ENCODE measurements at places on chromosomes 3 and 15.

GRCh38 chr3:195107593-195107992, 163.4 kb downstream of the XXYLT1 start:
- DNase-seq: no peak

DNA sequence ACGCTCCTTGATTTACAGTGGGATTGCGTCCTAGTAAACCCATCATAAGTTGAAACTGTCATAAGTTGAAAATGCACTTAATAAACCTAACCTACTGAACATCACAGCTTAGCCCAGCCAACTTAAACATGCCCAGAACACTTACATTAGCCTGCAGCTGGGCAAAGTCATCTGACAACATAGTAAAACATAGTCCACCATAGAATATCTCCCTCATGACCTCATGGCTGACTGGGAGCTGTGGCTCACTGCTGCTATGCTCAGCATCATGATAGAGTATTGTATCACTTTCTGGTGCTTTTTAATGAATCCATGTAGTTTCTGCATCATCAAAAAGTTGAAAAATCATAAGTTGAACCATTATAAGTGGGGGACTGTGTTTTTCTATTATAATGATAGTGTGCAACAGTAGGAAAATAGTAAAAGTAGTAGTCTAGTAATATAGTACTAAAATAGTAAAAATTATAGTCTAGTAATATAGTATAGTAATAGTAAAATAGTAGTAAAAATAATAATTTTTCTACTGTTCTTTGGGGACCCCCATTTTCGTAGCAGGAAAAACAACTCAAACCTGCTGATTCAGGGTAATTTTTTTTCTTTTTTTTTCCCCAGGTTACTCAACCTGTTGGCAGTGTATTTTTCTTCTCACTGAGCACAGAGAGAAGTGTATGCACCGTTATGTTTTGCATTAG, 233.5 kb downstream of the MYRIP start:
- no peak for DNase-seq

- no peak for DNase-seq
Measured at GRCh38 chr15:51038162-51038973, 56.3 kb downstream of the TNFAIP8L3 start.

GRCh38 chr3:30471796-30472489, 134.5 kb upstream of the TGFBR2 start:
- DNase-seq: no peak

DNA sequence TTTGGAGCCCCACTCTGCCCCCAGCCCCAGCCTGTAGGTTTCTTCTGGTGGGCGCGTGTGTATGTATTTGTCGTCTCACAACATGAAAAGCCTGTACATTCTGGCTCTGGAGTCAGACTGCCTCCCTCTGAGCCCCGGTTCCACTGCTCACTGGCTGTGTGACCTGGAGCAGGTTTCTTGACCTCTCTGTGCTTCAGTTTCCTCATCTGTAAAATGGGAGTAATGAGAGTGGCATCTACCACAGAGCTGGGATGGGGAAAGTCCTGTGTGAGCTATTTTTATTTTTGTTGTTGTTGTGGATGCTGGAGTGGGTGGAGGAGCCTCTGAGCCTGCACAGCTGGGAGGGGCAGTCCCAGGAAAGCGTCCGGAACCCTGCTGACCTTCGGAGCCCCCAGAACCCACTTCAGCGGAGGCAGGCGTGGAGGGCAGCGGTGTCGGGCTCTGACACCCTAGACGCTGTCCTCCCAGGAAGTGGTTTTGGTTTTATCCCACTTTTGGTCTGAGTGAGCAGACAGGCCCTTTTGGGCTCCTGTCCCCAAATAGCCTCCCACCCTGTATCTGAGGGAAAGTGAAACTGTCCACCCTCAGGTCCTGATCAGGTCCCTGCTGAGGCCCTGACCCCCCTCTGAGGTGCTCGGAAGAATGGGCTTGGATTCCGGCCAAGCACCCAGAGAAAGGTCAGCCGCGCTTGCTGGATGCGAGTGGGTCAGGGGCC, 103.5 kb downstream of the CHSY1 start:
- DNase-seq: no peak

DNA sequence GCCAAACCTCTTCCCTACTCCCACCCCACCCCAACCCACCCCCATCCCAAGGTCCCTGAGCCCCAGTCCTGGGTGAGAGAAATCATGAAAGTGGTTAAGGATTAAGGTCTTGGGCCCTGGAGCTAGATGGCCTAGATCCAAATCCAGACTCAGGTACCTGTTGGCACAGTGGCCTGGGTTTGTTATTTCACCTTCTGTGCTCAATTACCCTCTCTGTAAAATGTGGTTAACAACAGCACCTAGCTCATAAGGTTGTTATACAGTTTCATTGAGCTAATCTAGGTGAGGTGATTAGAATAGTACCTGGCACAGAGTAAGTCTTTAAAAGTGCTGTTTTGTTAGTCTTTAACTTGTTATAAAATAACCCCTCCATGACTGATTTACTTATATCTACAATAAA, 6.4 kb upstream of the SNUPN start:
- DNase-seq: no peak

DNA sequence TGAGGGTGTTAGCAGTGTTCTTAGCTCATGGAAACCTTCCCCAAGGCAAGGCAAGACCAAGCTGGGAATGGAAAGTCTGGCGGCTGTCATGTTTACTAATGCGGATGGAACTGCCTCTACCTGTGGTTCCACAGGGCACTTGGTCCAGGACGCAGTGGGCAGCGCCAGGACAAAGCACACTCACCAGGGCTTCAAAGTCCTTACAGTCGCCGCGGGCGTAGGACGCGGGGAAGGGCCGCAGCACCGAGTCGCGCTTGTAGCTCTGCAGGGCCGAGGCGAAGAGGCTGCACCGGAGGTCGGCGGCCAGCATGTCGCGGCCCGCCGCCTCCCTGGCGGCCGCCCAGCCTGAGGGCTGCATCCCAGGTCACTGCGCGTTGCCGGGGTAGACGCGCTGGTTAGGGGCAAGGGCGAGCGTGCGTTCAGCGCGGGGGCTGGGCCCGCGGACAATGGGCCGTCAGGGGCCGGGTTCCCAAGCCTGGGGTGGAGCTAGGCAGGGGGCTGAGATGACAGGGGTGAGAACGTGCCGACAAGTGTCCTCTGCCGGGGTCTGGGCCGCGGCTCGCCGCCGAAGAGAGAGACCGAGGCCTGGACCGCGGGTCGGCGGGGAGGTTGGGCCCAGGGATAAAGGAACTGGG, 497 bp downstream of the PARP16 start:
- no peak for DNase-seq

- DNase-seq: no peak
Measured at GRCh38 chr3:123621186-123621849, 36.5 kb upstream of the HACD2 start.

- no peak for DNase-seq
Measured at GRCh38 chr3:37582086-37582485, 279.6 kb upstream of the CTDSPL start.

- DNase-seq: no peak
Measured at GRCh38 chr3:162764808-162765071, 1268.1 kb downstream of the OTOL1 start.

GRCh38 chr3:42057561-42058211, 33.5 kb upstream of the TRAK1 start:
- no peak for DNase-seq

- no peak for DNase-seq
Measured at GRCh38 chr15:95958382-95958781, 372.1 kb upstream of the NR2F2 start.

DNA sequence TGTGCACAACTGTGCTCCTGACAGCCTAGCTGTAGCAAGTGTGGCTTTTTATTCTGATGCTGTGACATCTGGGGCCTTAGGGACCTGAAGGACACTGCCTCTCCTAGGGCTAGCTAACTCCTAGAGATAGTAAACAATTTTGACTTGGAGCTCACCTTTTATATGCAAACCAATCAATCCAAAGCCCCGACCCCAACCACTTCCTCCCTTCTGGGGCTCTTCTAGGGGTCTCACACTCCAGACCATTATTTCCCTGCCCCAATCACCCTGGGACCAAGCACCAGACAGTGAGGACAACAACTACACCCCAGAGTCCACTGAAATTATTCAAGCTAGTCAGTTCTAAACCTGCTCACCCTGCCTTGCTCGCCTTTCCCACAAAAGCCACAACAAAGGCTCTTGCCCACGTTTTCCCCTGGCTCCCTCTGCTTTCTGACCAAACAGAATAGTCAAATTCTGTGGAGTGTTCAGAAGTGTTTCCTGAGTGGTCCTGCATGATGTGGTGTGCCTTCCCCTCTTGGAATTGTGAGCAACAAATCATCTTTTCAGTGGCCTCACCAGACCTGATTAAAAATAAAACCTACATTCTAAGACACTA, 84.2 kb upstream of the WNT5A start:
- no peak for DNase-seq

GRCh38 chr3:131553495-131554247, 50.9 kb upstream of the MRPL3 start:
- DNase-seq: no peak

GRCh38 chr15:60392601-60392985, 5.2 kb downstream of the ANXA2 start:
- no peak for DNase-seq

- no peak for DNase-seq
Measured at GRCh38 chr3:43413676-43414368, 127.5 kb downstream of the SNRK start.

GRCh38 chr3:68706536-68706935, 225.8 kb downstream of the TAFA4 start:
- DNase-seq: no peak

DNA sequence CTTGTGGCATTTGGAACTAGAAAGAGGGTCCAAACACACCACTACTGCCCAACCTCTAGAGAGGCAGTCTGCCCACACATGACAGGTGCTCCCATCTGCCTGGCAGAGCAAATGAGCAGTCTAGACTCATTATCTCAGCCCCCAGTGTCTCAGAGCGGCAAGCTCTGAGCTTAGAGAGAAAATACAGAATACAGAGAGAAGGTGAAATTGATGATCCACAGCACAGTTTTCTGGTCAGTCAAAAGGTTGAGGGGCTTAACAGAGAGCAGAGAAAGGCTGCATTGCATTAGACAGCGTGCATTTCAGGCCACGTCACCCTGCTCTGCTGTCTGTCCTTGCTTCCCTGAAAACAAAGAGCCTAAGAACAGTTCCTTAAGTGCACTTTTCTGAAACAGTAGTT, 135.1 kb downstream of the KCNMB2 start:
- no peak for DNase-seq

- DNase-seq: no peak
Measured at GRCh38 chr15:70535071-70535954, 228.0 kb downstream of the UACA start.

- no peak for DNase-seq
Measured at GRCh38 chr3:123054931-123055330, 11.9 kb upstream of the PDIA5 start.

- no peak for DNase-seq
Measured at GRCh38 chr15:100880139-100880896, 687 bp downstream of the ALDH1A3 start.

- no peak for DNase-seq
Measured at GRCh38 chr3:65706301-65706700, 332.4 kb downstream of the MAGI1 start.

- no peak for DNase-seq
Measured at GRCh38 chr3:38099518-38099917, 37.4 kb downstream of the ACAA1 start.

DNA sequence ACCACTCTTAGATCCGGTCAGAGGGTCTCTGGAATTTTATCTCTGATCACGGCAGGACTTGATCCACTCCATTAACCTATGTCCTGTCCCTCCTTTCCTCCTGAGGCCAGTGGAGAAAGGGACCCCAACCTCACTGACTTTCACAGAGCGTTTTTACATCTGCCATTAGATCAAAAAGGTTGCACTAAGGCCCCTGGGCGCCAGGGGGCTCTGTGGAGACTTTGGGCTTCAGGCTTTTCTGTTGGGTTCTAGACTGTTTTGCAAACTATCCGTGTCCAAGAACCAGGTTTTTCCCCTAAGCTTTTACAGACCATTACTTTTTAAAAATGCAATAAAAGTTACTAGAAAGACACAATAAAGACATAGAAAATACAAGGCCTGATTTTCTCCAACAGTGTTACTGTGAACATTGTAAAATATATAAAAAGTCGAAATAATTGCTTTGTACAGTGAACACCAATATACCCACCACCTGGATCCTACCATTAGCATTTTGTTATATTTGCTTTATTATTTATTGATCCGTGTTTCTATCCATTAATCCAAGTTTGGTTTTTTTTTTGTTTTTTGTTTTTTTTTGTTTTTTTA, 159.7 kb downstream of the POLR2M start:
- DNase-seq: no peak

DNA sequence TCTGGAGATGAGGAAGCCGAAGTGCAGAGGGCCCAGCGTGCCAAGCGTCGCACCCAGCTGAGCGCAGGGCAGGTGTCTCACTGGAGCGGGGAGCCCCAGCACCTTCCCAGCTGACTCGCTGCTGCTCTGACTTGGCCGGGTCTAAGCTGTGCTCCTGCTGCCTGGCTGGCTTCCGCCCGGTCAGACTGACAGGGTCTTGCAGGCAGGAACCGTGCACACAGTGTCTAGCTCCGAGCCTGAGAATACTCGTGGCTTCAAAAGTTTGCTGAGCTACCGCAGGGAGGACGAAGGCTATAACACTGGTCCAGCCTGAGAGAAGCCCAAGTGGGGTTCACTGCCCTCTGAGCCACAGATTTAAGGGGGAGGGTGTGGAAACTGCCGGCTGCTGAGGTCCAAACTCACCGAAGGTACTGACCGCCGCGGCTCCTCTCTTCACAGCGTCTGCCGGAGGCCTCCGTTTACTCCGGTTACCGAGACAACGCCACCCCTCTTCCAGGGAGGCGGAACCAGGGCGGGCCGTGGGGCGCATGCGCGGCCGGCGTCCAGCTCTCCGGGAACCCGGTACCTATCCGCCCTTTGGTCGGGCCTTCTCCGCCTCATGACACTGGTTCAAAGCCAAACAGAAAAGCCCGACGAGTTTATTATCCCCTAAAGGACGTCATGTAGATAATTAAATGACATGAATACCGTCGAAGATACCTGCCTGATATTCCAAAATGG, at the start of gene CFAP44:
CFAP44 (minus strand) TSS at position 443 of the 720 bp plus-strand sequence. CDS start 7,829 bp downstream, outside the sequence.
- no peak for DNase-seq

- no peak for DNase-seq
Measured at GRCh38 chr3:19264424-19264823, 116.1 kb downstream of the KCNH8 start.

DNA sequence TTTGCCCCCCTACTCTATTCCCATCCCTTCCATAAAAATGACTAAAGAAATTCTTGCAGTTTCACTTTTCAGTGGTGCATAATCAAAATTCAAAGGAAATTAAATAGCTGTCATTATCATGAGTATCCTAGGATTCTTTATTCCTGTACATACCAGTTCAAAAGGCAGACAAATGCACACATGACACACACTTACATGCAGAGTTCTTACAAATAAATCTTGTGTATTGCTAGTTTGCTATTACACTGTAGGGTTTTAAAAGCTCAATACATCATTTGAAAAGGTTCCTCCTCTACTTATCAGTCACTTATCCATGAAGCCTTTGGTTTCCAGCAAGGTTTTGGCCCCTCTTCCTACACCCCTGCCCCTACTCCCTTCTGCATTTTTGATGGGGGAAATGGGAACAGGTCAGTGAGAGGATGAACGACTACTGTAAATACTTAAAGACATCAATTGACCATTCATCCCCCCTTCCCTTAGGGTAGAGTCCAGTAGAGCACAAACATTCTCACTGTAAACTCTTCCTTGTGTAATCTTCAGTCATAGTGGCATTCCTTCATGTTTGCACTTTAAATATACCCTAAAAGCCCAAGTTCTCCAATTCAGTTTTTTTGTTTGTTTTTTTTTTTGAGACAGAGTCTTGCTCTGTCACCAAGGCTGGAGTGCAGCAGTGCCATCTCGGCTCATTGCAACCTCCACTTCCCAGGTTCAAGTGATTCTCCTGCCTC, 92.6 kb downstream of the SUCLG2 start:
- no peak for DNase-seq

- DNase-seq: no peak
Measured at GRCh38 chr3:69696367-69696766, 42.9 kb upstream of the MITF start.
